ENCODE measurements at places on chromosomes 4 and X.

DNA sequence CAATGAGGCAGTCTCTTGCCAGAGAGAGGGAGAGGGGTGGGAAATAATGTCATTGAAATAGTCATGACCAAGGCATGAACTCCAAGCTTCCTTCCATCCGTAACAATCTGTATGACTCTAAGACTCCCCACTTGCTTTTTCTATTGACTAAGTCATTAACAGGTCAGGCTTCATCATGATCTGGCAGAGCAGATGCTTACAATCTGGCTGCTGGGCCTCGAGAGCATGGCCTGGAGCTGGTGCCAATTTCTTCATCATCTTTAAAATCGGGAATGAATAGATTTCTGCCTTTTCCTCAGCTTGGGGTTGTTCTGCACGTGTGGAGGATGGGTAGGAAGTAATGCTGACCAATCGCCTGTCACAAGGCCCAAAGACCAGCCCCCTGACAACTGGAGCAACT lies 280.6 kb upstream of the CLNK start:
- no peak for DNase-seq

DNA sequence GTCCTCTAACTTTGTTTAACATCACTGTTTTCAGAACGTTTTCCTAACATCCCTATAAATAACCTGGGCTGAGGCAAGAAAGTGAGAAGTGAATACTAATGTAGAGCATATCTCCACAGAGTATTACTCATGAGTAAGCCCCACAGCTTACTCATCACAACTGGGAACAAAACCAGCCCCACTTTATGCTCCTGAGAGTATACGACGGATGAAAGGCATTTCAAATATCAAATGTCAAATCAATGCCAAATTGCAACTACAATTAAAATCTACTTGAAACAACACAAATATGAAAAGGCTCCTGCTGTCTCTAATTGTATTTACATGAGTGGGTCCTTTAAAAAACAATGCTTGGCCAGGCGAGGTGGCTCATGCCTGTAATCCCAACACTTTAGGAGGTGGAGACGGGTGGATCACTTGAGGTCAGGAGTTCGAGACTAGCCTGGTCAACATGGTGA lies 41.2 kb downstream of the SH3RF1 start:
- DNase-seq, result no peak

DNA sequence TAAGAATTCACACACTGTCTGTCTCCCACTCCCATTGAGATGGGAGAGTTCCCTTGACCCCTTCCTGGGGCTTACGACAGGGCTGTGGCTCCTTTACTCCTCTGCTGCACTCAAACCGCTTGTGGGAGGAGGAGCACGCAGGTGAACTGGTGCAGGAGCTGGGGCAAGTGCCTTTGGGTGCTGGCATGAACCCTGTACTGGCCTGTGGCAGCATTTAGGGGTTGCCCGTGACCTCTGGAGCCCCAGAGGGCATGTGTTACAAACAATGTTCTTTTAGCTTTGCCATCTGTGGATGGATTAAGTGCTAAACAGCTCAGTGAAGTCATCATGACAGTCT lies 21.8 kb upstream of the FTHL17 start:
- DNase-seq, result no peak

GRCh38 chr4:83454686-83455085 lies 937 bp downstream of the HELQ start:
- no peak for DNase-seq

- no peak for DNase-seq
Measured at GRCh38 chr4:8303485-8304281, 34.1 kb downstream of the HTRA3 start.

DNA sequence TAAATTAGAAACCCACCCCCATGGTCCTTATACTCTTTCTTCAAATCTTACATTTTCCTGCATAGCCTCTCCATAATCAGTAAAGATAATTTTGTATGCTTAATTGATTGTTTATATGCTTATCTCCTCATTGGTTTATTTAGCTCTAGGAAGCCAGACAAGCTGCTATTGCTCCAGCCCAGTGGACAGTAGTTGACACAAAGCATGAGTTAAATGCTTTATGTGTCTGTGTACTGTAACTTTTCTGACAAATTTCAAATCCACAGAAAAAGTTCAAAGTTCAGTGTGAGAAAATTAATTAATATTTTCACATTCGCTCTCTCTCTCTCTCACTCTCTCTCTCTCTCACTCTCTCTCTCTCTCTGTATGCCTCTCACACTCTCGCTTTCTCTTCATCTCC lies 181.7 kb downstream of the GABRB1 start:
- no peak for DNase-seq

GRCh38 chr4:184385705-184386141 lies 88.6 kb downstream of the IRF2 start:
- DNase-seq, result no peak

DNA sequence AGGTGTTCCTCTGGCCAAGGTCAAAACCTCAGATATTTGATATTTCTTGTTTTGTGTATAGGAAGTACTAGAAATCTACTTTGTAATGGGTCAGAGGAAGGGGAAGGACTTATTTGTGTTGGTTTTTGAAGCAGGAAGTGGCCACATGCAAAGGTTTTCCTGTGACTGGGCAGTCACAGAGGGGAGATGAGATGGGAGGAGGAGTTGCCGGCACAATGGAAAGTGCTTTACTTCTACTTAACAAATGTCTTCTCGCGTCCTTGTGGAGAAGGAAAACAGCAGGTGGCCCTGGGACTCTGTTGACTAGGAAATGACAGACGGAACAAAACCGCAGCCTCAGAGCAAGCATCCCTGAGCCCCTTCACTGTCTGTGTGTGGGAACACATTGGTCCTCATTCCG lies 46.6 kb downstream of the SHROOM2 start:
- DNase-seq, result no peak

DNA sequence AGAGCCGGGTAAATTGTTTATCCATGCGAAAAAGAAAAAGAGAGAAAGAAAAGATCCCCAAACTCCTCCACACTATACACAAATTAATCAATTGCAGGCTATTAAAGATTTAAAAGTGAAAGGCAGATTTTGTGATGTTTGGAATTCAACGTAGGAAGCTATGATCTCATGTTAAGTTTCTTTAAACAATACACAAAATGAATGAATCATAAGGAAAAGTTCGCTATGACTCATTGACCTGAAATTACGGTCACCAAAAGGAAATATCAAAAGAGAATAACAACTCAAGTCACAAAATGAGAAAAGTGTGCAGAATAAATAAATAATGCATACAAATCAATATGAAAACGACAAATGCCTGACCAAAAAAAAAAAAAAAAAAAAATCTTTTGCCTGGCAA lies 28.6 kb downstream of the CLNK start:
- DNase-seq, result no peak

- no peak for DNase-seq
Measured at GRCh38 chrX:115968436-115969252, 201.9 kb upstream of the AGTR2 start.

DNA sequence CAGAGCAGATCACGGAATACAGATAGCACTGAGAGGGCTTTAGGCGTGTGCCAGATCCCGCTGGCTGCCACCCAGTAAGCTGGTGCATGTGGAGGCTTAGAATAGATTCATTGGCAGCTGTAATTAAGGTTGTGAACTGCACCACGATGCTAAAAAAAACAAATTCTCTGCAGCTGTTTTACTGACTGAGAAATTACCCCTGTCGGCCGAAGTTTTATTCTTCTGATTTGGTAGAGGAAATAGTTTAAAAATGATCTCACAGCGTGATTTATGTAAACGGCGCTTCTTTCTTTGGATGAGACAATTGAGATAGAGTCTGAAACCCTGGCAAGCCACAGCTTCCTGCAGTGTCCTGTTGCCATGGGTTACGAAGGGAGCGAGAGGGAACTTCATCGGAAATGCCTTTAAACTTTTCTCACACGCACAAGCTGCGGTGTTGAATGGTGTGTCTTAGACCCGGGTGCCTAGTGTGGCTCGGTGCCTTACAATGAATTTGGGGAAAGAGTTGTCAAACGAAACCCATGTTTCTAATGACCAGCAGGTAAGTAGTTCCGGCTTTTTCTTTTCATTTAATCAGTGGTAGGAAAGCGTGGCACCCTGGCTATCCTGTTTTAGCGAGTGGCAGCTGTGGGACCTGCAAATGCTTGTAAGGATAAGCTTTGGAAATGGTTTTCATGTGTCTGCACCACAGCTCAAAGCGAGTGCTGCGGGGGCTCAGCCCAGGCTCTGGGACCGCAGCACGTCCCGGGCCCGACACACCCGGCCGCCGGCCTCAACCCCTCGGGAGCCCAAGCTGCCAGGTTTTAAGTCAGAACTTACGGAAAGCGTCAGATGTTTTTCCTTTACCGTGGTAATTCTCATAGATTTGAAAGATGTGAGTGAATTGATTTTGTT lies 71.7 kb upstream of the HGFAC start:
- no peak for DNase-seq

- no peak for DNase-seq
Measured at GRCh38 chr4:173237762-173238161, 69.2 kb downstream of the GALNT7 start.

DNA sequence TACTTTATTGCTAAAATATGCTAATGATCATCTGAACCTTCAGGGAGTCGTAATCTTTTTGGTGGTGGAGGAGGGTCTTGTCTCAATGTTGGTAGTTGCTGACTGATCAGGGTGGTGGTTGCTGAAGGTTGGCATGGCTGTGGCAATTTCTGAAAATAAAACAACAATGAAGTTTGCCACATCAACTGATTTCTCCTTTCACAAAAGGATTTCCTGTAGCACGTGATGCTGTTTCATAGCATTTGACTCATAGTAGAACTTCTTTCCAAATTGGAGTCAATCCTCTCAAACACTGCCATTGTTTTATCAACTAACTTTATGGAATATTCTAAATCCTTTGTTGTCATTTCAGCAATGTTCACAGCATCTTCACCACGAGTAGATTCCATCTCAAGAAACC lies 19.3 kb downstream of the DDIT4L start:
- DNase-seq, result no peak

DNA sequence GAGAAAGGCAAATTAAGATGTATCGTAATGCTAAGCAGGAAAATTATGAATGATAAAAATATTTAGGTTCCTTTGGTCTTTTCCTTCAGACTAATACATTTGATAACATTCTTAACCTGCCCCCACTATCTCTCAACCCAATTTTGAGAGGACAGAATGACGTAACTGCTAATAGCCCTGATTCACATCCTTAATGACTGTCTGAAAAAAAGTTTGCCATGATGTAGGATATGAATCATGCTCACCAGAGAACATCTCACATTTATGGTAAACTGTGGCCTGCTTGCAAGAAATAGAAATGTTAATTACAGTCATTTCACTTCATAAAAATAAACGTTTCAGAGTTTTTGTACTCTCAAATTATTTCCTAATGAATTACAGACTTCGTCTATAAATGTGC lies 128.0 kb upstream of the VEGFC start:
- DNase-seq, result no peak

DNA sequence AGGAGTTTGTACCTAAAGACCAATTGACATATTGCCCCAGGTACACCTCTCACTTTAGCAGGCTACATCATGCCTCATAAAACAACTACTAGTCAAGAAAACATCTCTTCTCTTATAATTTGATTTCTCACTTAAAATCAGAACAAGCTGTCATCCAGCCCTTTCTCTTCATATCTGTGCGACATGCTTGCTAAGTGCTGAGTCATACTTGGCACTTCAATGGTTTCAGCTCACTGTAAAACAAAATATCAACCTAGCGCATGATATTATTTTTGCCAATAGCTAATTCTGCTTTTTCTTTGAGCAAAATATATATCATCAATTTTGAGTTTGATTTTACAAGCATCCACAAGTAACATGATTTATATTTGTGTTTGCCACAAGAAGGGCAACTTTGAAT lies 27.9 kb upstream of the FUNDC1 start:
- DNase-seq, result no peak

DNA sequence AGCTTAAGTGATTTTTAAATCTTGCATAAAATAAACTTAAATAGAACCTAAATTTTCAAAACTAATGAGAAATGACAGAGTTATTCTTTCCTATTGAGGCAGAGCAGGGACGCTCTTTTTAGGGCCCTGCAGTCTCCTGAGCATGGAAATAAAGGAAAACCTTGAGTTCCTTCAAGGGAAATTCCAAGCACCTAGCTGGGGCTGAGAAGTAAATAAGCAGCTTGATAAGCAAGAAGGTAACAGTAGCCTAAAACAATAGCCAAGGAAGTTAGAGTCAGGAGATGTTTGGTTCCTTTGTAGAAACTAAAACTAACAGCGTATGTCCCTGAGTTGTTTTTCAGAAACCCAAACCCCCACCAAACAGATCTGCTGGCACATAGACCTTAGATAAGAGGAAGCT lies 174.6 kb downstream of the COL25A1 start:
- no peak for DNase-seq

- DNase-seq, result no peak
Measured at GRCh38 chrX:53717205-53717604, 30.7 kb upstream of the HUWE1 start.

- DNase-seq, result no peak
Measured at GRCh38 chr4:122731676-122732075, 828 bp upstream of the BBS12 start.

GRCh38 chr4:182018691-182019090 lies 224.5 kb upstream of the TENM3 start:
- DNase-seq, result no peak

GRCh38 chrX:49174723-49175122 lies 3.0 kb downstream of the PLP2 start:
- no peak for DNase-seq

- no peak for DNase-seq
Measured at GRCh38 chrX:128929271-128930057, 593.8 kb downstream of the SMARCA1 start.

DNA sequence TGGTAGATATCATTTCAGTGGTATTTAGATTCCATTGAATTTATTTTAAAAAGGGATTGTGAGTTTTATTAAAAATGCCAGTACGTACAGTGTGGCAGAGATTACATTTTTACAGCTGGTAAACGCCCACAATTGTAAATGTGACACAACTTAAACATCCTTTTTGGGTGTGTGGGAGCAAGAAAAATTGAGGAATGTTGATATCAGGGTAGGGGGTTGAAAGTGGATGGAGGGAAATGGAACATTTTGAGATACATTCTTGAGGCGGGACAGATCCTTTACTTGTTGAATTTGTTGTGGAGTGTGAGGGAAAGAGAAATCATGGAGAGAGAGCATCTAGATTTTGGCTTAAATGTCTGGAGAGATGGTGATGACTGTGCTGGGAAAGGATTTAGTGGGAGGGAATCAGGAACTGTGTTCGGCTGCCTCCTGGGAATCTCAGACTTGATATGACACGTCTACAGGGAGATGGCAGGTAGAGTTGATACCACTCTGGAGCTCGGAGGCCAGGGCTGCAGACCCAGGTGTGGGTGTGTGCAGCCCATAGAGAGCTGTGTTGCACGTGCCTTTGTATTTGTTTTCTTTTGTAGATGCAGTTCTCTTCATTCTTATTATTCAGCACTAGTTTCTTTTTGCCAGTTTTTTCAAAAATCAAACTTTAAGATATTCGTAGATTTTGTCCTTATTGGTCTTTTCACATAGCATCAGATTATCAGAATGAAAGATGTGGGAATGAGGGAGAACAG lies 10.8 kb downstream of the TMEM131L start:
- DNase-seq, result no peak

- no peak for DNase-seq
Measured at GRCh38 chrX:39631276-39632229, 466.2 kb downstream of the BCOR start.

All from T-helper 9 cell (primary cell).